Activated T-cell treated with anti-CD3 and anti-CD28 coated beads, Interleukin-2, amount 50 U/mL, for 48 hours (primary cell): ENCODE measurements at places on chromosomes 11 and 22.

GRCh38 chr11:12784987-12785386 lies 110.8 kb downstream of the TEAD1 start:
- DNase-seq: no peak

GRCh38 chr11:129691142-129691541 lies 124.5 kb upstream of the TMEM45B start:
- DNase-seq: no peak

DNA sequence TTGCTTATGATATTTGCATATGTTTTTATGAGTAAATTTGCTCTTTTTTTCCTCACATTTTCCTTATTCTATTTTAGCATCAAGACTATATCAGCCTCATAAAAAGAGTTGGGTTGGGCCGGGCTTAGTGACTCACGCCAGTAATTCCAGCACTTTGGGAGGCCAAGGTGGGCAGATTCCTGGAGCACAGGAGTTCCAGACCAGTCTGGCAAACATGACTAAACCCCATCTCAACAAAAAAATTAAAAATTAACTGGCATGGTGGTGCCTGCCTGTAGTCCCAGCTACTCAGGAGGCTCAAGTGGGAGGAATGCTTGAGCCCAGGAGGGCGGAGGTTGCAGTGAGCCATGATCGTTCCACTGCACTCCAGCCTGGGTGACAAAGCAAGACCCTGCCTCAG lies 148.8 kb upstream of the ANO5 start:
- DNase-seq: no peak

DNA sequence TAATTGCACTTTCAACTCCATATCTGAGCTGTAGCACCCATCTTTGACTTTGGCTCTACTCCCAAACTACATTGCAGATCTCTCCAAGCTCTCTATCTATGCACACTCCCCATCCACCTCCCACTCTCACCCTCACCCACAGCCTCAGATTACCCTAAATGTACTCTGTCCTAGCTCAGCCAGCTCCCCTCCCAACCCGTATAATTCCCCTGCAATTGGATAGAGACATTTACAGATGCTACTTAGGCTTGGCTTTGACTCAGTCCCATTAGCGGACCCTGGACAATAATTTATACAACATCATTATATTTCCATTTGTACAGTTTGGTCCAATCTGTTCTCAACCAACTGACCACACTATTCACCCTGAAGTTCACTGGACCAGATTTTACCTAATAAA lies 338.9 kb upstream of the ANO3 start:
- no peak for DNase-seq
